ENCODE measurements at places on chromosomes 7 and 10.

- DNase-seq = no peak
These were observed 106.2 kb downstream of the PLXDC2 start for GRCh38 chr10:19922236-19922963.

DNA sequence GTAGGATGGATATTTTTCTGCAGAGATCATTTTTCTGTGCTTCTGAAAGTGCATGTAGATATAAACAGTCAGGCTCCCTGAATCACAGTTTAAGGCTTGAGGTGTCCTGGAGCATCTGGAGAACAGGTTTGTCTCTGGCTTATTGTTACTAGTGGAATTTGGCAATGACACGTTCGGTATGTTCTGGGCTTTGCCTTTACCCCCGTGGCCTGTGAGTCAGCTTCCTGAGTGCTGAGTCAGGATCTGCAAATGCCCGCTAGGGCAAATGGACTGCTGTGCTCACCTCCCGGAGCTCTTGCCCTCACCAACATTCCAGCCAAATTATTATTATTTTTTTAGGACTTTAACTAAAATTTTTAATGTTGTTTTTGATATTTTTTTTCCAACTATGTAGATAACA is 192.5 kb upstream of the PRSS1 start:
- no peak for DNase-seq

DNA sequence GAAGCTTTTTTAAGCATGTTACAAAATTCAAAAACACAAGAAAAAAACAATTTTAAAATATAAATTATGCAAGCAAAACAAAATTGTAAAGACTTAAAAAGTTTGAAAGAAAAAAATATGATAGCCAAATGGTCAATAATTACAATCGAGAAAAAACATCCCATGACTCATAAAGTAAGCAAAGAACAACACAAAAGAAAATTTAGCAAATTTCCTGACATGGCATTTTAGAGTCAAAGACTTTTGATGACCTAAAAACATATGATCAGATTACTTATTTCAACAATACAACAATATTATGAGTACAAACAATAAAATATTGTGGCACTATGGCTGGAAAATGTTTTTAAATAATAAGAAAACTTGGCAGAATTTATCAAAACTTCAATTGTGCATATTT is 312.1 kb upstream of the MEOX2 start:
- no peak for DNase-seq

DNA sequence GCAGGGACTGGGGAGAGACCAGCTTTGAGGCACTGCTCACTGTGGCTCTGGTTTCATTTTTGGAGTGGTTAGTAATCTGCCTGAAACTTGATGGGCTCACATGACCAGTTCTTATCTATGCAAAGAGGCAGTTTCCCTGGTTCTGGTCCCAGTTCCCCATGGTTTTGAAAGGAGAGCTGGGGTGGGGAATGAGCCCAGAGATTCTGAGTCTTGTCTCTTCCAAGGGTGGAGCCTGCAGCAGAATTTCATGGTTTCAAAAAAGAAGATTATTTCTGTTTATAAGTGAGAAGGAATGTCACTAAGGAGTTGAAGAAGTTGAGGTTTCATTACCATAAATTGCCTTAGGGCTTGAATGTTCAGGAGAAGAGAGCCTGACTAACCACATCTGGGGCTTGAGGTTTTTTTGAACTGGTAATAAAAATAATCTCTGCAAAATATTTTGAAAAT is 190.2 kb upstream of the HABP2 start:
- no peak for DNase-seq

DNA sequence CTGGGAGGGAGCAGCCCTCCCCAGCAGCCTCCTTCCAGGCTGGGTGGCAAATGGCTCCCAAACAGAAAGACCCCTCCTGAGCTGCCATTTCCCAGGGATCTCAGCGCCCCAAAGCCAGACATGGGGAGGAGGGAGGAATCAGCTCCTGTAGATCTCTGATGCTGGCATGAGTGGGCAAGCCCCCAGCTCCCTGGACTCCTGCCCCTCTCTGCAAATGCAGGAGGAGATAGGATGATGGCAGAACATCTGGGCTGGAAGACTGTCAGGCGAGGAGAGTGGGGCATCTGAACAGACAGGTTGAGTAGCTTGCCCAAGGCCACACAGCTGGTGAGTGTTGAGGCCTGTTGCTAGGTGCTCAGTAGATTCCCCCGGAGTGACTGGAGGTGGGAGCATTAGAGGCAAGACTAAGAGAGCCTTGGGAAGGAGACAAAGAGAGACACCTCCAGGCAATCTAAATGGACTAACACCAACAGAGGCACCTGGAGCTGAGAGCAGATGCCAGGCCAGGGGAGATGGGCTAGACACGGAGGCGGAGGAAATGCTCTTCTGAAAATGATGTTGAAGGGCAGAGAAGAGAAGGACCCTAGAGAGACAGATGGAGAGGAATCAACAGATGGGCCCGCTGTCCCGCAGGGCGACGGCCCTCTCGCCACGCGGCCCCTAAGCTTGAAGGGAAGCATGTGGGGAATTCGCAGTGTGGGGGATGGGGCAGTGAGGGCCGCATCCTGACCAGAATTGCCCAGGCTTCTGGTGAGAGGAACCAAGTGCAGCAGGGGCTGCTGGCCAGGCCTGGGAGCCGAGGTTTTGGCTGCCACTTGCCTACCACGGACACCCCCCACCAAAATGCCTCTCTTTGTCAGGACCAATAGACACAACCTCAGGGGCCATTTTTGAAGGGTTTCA is 84.8 kb upstream of the LRRC4 start:
- DNase-seq = no peak

GRCh38 chr7:111639934-111640333 is 77.6 kb upstream of the IMMP2L start:
- no peak for DNase-seq

DNA sequence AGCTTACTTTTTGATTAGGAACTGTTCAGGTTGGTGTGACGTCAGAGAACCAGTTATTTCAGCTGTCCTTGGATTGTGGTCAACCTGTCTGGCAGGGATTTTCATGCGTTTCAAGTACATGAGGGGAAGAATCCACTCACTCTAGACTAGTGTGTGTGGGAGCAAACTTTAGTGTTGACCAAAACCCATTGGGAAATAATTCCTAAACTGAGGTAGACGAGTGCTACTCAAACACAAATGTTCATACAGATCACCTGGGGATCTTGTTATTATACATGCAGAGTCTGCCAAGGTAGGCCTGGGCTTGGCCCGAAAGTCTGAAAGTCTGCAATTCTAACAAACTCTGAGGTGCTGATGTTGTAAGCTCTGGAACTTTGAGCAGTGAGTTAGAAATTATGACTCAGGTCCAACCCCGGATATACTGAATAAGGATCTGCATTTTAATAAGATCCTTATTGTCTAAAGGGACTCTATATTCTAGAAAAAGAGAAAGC is 111.1 kb upstream of the CREB5 start:
- DNase-seq = no peak

DNA sequence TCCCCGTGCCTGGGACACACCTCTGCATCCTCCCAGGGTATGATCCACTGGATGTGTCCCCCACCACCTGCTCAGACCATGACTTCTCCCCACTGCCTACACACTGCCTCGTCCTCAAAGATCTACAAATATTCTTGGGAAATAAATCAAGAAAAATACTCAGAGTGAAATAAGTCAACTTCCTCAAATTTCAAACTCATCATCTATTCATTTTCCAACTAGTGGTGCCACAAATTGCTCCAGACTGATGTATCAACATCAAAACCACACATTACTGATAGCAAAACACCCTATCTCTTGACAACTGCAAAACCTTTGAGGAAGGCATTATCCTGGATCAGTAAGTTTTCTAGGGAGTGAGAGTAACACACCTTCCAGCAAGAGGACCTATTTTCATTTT is 87.7 kb downstream of the GRB10 start:
- no peak for DNase-seq

- no peak for DNase-seq
These were observed 54.0 kb downstream of the SHOC2 start for GRCh38 chr10:110973400-110973799.

DNA sequence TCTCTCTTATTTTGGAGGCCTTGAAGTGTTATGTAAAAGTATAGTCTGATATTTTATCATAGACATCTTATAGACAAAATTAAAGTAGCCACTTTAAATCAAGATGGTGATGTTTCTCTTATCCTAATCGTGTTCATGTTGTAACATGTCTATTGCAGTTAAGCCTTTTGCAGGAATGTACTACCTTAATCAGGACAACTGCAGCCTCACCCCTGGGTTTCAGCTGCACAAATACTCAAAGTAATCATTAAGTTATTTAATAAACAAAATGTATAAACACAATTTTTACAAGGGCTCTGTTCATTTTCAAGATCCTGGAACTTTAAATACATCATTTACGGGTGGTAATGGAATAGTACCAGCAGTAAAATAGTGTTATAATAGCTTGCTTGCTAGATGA is 14.4 kb upstream of the KIF5B start:
- DNase-seq = no peak

DNA sequence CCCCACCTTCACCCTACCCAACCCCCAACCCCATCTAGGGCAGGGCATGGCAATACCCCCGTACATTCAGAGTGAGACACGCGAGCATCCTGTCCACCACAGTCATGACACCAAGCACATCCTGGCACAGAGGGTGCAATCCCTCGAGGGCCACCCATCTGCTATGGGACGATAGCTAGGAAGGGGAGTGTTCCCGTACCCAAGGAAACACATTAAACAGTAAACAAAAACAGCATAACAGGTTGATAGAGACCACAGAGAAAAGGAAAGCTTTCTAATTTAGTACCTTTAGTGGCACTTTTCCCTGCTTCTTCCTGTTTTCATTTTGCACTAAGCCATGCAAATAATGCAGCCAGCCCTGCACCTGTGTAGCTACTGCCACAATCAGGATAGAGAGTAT is 2.3 kb upstream of the SMKR1 start:
- no peak for DNase-seq

GRCh38 chr10:114257498-114257897 is 18.4 kb downstream of the VWA2 start:
- DNase-seq = no peak

GRCh38 chr7:44740055-44740454 is 8.6 kb upstream of the ZMIZ2 start:
- no peak for DNase-seq

DNA sequence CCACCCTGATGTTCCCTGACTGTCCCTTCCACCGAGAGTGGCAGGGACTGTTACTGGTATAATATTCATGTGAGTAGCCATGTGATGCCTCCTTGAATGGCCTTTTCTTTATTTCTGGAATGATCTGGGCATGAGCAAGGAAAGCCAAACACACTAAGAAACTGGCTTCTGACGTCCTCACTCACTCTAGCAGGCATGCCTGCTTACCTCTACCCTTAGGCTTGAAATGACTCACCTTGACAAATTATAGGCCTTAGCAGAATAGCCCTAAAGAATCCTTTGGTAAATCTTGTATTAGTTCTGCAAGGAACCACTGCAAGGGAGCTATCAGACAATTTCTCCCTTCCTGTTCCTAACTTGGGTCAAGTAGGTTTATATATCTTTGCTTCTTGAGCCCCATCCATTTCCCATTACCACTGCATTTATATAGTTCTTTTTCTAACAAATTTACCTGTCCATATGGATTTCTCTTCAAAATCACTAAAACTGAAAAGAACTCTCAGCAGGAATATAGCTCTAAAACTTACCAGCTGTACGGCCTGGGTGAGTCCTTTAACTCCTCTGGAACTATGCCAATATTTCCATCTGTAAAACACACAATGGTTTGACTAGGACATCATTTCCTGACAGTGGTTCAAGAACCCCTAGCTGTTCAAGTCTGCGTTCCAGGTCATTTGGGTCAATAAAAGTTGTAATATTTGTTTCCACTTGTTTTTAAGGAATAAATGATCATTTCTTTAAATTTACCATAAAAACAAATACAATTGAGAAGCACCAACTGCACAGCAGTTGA is 13.0 kb upstream of the NDUFA5 start:
- no peak for DNase-seq

- DNase-seq = no peak
These were observed 153.4 kb upstream of the FEZF1 start for GRCh38 chr7:122457969-122458368.

DNA sequence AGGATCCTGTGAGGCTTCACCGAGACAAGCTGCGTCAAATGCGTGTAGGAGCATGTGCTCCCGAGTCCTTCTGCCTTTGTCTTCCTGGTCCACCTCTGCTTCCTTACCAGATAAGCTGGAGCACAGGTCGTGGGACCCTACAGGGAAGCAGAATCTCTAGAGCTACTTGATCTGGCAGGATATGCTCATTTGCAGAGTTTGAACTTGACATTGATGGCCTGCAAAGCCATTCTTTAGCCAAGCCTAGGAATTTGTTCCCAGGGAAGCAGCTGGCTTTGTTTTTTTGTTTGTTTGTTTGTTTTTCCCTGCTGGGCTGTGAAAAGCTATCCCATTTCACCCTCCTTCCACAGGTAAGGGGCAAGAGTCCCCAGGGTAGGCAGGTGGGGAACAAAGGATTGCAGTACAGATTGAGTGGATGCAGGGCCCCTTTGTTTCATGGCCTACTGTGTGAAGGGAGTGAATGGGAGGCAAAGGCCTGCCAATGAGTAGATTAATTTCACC is 200.0 kb upstream of the BMPER start:
- DNase-seq = no peak

GRCh38 chr7:121609208-121609607 is 213.1 kb upstream of the FAM3C start:
- DNase-seq = no peak

Data from KG1 (cell line).